ENCODE measurements at places on chromosomes 1 and 21.

- ATAC-seq, result peak; percentile 75
Measured at GRCh38 chr1:56570924-56571372, 8.4 kb downstream of the PLPP3 start.

DNA sequence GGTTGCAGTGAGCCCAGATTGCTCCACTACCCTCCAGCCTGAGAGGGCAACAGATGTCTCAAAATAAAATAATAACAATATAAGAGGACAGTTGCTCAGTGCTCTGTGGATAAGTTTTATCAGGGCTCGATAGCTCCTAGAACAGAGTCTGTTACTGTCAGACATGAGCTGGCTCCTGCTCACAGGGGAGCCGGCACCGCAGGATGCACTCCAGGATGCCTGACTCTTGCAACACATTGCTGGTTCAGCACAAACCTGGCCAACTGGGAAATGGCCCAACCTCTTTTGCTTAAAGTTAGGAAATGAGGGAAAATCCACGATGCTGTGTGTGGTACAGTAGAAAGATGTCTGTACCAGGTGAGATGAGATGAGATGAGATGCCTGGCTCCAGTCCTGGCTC lies 5.8 kb upstream of the CTSE start:
- peak; percentile 73 for ATAC-seq

GRCh38 chr1:63603810-63604209 lies 10.6 kb downstream of the PGM1 start:
- no peak for ATAC-seq

DNA sequence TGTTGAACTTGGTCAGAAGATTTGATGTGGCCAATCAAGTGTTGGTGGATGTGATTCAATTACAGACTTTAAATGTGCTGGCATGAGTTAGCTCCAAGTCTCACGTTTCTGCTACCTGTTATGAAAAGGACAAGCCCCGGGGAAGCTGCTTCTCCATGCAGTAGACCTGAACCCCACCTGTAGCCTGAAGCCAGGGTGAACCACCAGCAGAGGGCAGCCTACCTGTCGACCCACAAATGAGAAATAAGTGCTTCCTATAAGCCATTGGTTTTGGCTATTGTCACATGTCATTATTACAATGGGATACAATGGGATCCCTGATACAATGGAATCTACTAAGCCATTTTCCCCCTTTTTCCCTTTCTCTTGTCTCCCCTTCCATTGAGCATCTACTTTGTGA lies 230.2 kb downstream of the PRDM2 start:
- ATAC-seq, result no peak

- ATAC-seq, result no peak
Measured at GRCh38 chr1:181660621-181661020, 177.3 kb downstream of the CACNA1E start.

DNA sequence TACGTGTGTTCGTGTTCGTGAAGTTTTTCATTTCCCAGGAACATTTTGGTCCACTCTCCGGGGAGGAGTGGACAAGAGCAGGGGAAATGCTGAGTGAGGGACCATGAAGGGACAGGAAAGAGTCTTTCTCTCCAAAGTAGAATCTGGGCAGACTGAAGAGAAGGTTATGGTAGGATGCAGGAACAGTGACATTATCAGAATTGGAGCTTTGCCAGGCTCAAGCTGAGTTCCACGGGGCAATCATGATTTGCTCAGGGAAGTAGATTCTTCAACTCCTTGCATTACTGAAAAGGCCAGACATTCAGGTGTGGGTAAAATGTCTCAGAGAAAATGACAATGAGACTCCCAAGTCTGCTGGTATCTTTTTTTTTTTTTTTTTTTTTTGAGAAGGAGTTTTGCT lies 16.6 kb downstream of the ATP1A4 start:
- ATAC-seq, result no peak

DNA sequence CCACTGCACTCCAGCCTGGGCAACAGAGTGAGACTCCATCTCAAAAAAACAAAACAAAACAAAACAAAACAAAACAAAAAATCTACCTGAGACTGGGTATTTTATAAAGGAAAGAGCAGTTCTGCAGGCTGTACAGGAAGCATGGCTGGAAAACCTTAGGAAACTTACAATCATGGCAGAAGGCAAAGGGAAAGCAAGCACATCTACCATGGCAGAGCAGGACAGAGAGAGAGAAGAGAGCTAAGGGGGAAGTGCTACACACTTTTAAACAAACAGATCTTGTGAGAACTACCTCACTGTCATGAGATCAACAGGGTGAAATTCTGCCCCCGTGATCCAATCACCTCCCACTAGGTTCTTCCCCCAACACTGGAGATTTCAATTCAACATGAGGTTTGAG lies 198.3 kb upstream of the SAMSN1 start:
- no peak for ATAC-seq

DNA sequence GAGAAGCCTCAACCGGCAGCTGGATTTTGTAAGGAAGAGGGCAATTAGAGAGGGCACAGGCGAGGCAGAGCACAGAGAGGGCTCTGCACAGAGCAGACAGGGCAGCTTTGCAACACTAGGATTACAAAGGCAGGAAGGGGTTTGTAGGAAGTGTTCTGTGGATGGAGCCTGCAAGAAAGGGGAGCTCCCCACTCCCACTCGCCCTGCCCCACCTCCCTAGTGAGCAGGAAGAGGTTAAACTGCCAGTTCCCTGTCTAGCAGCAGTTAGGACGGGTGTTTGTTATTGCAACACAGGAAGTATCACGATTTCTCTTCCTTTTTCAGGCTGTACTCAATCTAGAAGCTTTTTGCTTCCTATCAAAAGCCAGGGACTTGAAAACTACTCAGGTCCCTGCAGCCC lies 63.3 kb upstream of the LRRC8D start:
- ATAC-seq, result peak; percentile 46

- no peak for ATAC-seq
Measured at GRCh38 chr1:187987236-187987776, 1158.6 kb downstream of the PLA2G4A start.

DNA sequence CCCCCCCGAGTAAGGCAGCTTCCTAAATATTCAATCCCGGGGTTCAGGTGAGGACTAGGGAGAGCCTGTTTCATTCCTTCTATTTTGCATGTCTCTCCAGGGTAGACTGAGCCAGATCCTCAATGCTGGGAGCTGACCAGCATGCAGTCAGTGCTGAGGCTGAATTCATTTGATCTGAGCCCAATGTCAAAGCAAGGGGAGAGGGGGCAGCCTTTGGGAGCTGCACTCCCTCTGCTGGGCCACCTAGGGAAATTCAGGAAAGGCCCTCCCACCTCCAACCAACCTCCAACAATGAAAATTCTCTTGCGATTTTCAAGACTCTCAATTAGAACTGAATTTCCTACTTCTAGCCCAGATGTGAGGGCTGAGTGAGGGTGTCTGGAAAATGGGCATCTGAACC lies 371.2 kb downstream of the NPHP4 start:
- peak; percentile 58 for ATAC-seq

- ATAC-seq, result no peak
Measured at GRCh38 chr1:217681806-217682205, 50.7 kb downstream of the SPATA17 start.

GRCh38 chr21:37459575-37459974 lies 93.0 kb downstream of the DYRK1A start:
- ATAC-seq, result no peak
